ENCODE measurements at places on chromosomes 7 and 10.

DNA sequence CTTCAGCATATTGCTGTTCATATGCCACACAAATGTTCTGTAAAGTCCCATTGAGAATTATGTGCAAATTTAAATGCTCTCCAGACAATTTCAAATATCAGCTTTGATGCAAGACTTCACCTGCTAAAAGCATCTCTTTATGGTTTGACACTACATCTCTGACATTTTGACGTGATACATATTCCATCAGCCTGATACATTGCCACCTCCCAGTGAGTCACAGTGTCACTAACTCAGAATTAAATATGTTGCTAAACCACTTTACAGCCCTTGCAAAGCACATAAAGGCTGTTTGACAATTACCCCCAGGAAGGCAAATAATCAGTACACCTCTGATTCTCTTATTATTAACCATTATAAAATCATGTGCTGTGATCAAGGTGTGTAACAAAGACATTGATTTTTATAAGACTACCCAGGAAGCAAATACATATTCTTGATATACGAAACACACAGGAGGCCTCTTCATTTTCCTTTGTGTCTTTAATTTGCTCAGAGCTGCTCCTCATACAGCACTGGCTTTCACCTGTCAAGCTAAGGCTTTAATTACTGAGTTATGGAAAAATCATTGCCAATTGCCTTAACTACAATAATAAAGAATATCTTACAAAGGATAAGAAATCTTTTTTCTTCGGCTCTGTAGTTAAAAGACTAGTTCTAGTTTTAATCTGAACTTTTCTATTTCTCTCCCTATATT lies 547.5 kb upstream of the C7orf33 start:
- no peak for DNase-seq

DNA sequence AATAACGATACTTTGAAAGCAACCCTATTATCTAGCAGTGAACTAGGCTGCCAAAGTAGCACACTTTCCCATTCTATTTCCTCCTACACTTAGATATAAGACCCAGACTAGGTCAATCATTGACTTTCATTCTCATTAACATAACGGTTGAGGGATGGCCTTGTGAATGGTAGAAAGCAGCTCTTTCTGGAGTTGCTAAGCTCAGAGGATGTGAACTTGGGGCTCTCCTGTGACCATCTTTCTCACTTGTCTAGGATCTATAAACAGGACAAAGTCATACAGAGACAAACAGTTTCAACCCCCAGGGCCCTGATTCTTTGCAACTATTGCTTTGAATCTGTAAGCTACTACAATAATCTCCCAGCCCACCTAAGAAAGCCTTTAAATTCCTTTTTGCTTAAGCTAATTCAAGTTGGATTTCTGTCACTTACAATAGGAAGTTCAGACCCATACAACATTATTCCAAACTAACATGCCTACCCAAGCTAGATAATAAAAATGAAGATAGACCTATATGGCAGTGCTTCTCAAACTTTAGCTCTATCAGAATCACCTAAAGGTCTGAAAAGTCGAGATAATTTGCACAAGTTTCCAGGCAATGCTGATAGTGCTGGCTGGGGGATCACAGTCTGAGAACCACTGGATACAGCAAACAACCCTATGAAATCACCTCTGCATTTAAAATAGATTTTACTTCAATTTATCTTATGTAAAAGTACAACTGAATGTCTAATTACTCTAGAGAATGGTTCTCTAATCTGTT lies 16.7 kb downstream of the P4HA1 start:
- DNase-seq = no peak

DNA sequence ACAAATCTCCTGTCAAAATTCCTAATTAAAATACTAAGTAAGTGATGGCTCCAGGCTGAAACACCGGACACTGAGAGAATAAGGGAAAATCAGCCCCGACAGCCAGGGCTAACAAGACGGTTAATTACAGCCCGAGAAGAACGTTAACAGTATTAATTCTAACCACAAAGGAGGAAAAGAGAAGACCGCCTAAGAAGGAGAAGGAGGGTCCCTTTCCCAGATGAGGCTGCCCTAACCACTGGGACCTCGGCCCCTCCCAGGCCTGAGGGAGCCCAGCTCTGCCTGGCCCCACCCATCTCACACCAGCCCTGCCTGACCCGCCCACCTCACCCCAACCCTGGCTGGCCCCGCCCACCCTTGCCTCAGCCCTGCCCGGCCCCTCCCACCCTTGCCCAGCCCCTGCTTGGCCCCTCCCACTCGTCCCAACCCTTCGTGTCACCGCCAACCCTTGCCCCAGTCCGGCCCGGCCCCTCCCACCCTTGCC lies 51.3 kb downstream of the PWWP2B start:
- no peak for DNase-seq

DNA sequence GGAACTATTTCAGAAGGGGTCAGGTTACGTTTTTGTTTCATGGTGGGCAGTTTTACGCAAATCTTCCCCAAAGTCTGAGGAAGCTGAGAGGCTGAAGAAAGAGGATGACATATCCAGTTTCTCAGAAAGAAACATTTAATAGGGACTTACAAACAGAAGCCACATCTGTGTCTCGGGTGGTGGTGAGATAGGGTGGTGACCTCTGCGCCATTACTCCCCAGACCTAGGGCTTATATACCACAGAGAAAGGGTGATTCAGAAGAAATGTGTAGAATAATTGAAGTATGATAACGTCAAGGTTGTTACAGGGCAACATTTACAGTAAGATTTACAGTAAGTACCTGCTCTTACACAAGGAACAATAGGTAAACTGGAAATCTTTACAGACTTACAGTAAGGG lies 43.0 kb upstream of the RELN start:
- DNase-seq = no peak

DNA sequence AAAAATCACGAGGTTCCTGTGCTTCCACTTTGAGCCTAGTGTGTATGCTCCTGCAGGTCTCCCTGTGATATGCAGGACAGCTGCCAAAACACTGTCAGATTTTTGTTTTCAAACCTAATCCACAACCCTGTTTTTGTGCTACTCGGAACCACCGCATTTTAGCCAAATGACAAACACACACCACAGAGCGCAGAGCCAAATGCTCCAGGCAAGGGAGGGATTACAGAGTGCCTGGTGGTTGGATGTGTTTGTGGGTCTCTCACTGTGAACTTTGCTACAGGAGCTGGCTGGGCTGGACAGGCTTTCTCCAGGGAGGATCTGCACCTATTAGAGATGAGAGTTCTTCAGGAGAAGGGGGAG lies 5.7 kb upstream of the RBM28 start:
- no peak for DNase-seq

DNA sequence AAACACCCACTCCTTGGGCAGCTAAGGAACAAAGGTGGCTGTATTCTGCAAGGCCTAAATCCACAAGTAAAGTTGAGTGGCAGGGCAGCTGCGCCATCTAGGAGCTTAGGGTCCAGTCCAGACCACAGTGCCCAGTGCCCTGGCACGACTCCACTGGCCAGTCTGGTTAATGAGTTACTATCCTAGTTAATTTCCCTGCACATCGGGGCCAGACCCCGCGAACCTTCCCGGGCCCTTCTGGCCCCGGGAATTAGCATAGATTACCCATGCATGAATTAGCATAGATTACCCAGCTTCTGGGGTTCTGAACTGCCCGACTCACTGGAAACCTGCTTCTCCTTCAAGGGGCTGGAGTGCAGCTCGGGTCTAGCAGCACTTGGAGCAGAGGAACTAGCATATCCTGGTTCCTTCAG lies 3.2 kb upstream of the EMX2 start:
- DNase-seq = no peak

DNA sequence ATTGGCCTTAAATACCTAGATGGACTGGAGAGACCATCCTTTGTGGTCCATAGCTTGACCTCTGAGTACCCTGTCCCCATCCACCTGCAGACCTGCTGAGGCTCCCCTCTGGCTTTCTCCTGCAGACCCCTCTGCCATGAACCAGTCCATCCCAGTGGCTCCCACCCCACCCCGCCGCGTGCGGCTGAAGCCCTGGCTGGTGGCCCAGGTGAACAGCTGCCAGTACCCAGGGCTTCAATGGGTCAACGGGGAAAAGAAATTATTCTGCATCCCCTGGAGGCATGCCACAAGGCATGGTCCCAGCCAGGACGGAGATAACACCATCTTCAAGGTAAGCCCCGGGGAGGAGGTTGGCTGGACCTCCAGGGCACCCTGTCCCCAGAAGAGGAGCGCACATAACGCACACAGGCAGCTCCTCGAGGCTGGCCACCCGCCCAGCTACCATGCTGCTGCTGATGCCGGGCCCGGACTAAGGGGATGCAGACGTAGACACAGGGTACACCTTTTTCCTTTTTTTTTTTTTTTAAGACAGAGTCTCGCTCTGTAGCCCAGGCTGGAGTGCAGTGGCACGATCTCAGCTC lies 4.3 kb downstream of the IRF5 start:
- DNase-seq = no peak

DNA sequence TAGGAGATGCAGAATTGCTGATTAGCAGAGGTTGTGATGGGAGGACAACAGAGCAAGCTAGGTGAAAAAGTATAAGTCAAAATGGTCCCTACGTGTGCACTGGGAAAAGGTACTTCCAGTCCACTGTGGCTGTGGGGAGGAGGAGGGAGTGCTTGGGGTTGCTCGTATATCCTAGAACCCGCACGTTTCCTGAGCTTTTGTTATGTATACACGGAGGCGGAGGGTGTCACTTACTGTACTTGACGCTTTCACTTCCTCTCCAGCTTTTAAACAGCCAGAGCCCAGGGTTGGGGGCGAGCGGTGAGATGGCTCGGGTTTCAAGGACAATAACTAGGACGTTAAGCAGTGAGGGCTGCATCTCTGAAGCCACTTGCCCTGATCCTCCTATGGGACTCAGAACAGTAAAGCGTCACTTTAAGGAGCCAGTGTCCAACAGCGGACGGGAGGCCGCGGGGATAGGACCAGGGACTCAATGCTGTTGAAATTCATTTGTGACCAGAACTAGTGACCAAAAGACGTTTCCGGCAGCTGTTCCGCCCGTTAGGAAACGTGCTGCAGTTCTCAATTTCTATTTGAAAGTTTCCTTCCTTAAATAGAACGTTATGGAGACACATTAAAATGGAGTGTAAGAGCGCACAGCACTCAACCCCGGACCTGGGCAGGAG lies 985 bp upstream of the ETV1 start:
- DNase-seq = no peak

GRCh38 chr7:93374345-93374940 lies 142.3 kb downstream of the VPS50 start:
- no peak for DNase-seq

- peak; percentile 58 for DNase-seq
Measured at GRCh38 chr7:102412548-102412947, 16.4 kb downstream of the PRKRIP1 start.

GRCh38 chr10:52597189-52597863 lies 175.3 kb downstream of the MBL2 start:
- DNase-seq = no peak

GRCh38 chr10:20858292-20859124 lies 38.6 kb downstream of the NEBL start:
- no peak for DNase-seq

DNA sequence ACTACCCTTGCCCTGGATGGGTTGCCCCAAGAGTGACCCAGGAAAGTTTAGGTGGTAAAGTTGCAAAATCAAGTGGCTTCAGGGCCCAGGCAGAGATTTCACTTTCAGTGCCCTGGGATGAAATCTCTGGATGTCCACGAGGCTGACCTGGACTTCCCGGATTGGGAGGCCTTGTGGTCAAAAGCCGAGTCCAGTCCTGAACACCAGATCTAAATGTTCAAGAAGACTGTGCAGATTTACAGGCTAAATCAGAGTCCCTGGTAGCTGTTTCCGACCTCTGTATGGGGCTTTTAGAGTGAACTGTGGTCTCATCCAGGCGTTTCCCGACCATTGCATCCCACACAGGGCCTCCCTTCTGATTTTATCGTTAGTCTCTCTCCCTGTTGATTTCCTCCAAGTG lies 95.3 kb downstream of the WDR11 start:
- no peak for DNase-seq

DNA sequence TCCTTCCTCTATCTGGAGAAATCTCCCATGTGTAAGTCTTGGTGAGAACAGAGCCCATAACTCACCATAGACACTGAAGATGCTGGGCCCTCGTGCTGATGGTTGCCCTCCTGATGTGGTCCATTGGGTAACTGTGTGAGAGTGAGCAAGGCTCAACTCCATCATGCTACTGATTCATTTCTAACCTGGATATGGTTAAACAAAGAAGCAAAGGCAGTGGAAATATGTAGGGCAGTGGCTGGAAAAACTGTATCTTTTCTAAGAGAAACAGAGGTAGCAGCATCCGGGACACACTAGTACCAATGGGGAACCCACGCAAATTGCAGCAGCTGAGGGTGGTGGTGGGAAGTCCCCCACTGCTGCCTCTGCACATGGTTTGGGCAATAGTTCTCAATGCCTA lies 221.7 kb downstream of the KLF6 start:
- DNase-seq = no peak

- no peak for DNase-seq
Measured at GRCh38 chr7:604884-605531, 85.4 kb upstream of the PDGFA start.

Data from stimulated activated naive CD4-positive, alpha-beta T cell (primary cell).